ENCODE measurements at places on chromosomes 3 and 15.

- DNase-seq: no peak
These were observed 78.3 kb upstream of the ALDH1A3 start for GRCh38 chr15:100801256-100801900.

DNA sequence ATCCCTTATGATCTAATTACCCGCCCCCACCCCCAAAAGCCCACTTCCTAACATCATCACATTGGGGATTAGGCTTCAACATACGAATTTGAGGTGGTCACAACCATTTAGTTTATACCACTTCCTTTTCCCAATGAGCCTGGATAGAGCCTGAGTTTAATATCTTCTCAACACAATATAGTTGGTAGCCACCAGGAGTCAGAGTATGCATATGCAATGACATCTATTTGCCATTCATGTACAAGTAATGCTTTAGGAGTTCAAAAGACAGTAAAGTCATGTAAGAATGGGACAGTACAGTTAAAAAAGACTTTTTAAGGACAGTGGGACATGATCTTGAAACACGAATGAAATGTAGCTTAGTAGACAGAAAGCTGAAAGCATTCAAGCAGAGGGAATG is 172.4 kb downstream of the DCLK3 start:
- no peak for DNase-seq

DNA sequence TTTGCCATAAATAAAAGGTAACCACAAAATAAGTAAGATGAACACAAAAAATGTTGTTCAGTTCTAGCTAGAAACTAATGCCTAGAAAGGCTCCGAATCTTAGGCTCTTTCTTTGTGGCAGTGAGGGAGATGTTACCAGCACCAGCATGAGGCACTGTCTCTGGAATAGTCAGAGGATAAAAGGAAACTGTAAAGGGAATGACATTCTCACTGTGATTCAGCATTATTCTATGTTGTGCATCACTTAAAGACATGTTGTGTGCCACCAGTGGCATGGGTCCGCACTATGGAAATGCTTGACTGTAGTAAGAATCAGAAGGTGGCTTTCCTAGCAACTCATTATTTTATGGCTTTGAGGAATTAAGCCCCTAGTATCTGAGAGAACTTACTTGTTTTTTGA is 70.8 kb downstream of the SEC22A start:
- no peak for DNase-seq

GRCh38 chr3:196499807-196500524 is 3.6 kb downstream of the RNF168 start:
- DNase-seq: no peak

DNA sequence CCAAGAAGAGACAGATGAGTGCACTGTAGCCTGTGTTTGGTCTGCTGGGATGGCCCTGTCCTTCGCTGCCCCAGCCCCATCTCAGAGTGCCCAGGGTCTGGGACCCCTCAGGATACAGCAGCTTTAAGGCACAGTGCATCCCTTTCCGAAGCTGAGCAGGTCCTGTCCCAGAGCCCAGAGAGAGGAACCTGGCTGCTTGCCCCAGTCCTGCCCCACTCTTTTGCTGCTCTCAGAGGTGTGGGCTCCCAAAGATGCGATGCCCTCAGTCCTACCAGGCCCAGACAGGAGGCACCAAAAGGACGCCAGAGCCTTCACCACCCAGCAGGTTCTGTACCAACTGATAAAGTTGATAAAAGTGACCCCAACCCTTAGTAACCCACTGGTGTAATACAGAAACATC is 8.2 kb downstream of the PLCD1 start:
- no peak for DNase-seq
